ENCODE measurements at places on chromosomes 2 and 18.
A peak's percentile ranks its signal among the peaks of the same experiment; 100 is the strongest.

DNA sequence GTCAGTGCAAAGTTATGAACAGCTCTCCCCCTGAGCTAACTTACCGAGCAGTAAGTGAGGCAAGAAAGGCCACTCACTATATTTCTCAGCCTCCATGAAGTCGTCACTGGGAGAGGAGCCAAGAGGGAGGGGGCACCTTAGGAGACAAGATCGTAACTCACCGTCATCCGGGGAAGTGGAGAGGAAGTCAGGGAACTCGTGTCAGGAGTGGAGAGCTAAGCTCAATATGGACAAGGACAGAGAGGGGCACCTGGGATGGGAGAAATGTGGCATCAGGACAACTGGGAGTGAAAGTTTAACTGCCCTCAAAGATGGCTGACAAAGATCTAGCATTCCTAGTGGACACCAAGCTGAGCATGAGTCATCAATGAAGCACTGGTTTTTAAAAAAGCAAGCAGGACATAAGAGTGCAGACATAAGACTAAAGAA, 37.1 kb downstream of the BCL11A start:
- no peak for DNase-seq

DNA sequence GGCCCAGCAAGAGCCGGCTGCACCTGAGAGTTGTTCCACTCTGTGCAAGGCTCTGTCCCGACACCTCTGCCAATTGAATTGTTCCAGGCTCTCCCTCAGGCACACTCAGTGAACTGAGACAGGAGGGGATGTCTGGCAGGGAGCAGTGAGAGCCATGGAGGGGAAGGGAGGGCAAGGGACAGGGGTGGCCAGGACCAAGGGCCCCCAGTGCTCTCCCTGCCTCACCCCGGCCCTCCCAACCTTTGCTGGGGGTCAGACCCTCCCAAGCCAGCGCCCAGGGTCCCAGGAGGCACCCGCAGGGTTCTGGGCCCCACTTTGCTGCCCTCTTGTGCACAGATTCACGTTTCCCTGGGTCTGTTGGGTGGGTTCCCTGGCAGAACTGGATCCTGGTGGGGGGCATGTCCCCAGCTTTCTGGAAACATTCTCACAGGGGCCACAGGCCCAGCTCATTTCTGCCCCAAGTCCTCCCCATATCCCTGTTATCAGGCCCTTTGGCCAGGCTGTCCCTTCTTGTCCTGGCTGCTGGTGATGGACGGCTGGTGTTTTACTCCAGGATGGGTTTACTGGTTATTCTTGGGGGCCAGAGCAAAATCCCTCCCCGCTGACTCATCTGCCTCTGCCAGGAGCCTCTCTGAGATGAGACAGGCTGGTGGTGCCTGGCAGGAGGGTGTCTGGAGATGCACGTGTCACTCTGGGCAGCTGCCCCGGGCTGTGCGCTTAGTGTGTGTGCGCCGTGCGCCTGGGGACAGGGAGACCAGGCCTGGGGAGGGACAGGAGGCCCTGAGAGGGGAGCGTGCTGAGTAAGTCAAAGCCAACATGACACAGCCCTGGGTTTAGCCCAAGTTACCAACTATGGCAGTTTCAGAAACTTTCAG, 136.5 kb upstream of the CTDP1 start:
- DNase-seq: no peak

GRCh38 chr2:165067643-165068486, 112.5 kb upstream of the SLC38A11 start:
- DNase-seq: peak; percentile 87

GRCh38 chr2:183375821-183376220, 251.6 kb downstream of the NUP35 start:
- no peak for DNase-seq

DNA sequence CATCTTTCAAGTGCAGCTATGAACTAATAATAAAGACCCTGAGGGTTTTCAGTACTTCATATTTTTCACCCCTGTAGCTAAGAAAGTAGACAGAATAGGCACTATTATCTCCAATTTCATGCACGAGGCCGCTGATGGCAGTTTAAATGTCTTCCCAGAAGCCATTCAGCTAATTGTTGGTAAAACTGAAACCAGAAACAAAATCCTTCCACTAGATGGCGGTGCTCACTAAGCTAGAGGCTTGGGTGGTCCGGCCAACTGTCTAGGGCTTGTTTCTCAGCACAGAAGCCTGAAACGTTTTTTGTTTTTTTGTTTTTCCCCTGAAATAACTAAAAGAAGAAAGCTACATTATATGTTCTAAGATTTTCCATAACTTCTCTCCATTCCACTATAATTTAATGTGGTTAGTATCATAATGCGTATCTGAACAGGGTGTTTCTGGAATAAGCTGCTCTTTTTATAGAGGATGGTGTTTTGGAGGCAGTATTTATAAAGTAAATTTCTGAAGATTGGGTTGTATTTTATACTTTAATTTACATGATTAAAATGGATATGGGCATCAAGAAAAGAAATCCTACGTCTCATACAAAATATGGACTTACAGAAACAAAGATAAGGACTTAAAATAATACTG, 159.4 kb downstream of the PIK3C3 start:
- peak; percentile 81 for DNase-seq

- no peak for DNase-seq
These were observed 265.9 kb upstream of the ETAA1 start for GRCh38 chr2:67131257-67131609.

DNA sequence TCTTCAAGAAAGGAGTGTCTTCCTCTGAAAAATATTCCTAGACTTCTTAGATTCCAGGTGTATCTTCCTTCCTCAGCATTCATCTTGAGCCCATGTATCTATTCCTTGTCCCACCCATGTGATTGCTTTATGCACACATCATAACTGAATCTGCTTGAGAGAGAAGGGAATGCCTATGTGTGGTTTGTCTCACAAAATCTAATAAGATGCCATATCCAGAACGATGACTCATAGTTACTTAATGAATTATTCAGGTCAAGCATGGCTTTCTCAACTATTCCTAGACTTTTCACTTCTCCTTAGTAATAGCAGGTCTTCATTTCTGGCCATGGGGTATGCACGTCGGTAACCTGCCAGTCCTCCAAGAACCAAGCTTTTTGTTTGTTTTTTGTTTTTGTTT, 121.8 kb downstream of the SETBP1 start:
- DNase-seq: no peak

- no peak for DNase-seq
These were observed 125.9 kb downstream of the TMEM131 start for GRCh38 chr2:97869722-97870346.

GRCh38 chr2:237708065-237708398, 80.6 kb downstream of the LRRFIP1 start:
- DNase-seq: no peak

DNA sequence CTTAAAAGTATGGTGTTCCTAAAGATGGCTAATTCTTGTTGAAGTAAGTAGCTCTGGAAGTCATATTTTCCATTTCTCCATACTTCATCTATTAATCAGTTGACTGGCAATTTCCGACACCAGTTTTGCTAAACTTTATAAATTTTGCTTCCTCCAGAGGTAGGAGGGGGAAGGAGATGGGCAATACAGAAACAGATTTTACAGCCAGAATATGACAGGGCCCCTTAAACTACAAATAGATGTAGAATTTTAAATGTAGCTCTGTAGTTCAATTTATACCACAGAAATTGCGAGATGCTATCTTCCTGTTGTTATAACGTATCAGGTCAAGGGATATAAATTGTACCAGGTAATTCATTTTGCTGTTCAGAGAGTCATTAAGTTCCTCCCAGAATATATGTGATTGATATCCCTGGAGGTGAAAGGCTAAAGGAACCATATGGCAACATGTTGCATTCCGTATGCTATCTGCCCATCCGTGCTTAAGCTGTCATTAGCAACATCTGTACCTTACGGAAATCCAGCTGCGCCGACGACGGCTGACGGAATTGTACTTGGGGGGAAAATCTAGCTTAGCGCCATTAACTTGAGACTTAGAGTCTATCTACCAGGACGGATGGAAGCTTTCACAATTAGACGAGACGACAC, 8.4 kb upstream of the NR4A2 start:
- DNase-seq: no peak

GRCh38 chr18:34838669-34839068, 128.6 kb downstream of the DTNA start:
- DNase-seq: no peak

GRCh38 chr2:222912117-222912516, 51.3 kb downstream of the ACSL3 start:
- DNase-seq: no peak

DNA sequence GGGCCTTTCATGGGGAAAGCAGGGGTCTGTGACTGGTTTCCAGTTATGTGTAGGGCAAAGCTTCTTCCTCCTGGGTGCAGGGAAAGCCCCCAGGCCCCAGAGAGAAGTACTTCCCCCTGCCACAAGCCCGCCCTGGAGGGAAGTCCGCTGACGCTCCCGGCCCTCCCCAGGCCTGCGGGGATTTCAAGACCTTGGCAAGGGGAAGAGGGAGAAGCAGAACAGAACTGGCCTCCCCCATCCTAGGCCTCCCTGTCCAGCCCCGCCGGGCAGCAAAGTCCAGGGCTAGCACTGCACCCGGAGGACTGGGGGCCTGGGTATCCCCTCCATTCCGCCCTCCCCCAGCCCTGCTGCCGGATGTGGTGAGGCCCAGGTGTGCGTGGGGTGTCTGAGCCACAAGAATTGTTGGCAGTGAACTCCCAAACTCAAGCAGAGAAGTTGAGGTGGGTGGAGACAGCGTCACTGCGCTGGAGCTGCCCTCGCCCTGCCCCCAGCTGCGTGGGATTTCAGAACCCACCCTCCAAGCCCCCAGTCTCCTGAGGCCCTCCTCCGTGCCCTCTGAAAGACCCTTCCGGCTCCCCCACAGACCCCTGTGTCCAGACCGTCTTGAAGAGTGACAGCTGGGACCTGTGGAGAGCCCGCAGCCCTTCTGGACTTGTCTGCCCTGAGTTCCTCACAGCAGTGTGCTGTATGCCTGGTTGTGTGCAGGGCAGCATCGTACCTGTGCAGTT, 1.1 kb upstream of the DUSP2 start:
- DNase-seq: no peak

- DNase-seq: no peak
These were observed 330.4 kb downstream of the SLC4A3 start for GRCh38 chr2:219957820-219958219.

DNA sequence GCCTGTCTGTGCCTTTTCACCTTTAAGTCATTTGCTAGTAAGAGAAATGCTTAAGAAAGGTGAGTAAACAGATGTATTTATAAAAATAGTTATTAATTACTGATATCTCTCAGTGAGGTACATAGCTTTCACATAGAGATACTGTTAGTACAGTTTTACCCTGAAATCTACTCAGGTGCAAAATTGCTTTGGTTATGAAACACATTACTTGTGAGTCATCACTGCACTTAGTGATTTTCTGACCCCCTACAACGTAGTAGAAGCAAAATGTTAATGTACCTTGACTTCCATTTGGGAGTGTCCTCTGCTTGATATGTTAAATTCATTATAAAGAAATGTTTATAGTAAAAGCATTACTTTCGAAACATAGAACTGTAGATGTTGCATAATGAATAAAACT, 6.5 kb downstream of the GLS start:
- DNase-seq: no peak

GRCh38 chr18:49886891-49887764, 73.8 kb upstream of the ACAA2 start:
- no peak for DNase-seq

DNA sequence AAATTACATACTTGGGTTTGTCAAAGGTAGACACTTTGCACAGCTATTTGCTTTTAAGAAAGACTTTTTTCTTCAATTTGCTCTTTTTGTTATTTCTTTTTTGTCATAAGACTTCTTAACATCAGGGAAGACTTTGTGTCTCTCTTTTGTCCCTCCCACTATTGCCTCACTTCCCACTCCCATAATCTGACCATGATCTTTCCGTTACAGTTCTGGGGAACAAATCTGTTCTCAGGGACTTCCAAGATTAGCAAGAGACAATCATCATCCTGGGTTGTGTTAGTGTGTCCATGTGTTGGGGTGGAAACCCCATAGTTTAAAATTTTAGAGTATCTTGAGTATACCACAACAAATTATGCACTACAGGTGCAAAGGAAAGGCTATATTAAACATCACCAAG, 75.3 kb downstream of the REV1 start:
- DNase-seq: no peak

- DNase-seq: no peak
These were observed 345.5 kb upstream of the DSEL start for GRCh38 chr18:67862069-67862468.

GRCh38 chr2:5839550-5839949, 147.4 kb downstream of the SOX11 start:
- no peak for DNase-seq

GRCh38 chr18:2617401-2617998, 38.0 kb upstream of the SMCHD1 start:
- no peak for DNase-seq

DNA sequence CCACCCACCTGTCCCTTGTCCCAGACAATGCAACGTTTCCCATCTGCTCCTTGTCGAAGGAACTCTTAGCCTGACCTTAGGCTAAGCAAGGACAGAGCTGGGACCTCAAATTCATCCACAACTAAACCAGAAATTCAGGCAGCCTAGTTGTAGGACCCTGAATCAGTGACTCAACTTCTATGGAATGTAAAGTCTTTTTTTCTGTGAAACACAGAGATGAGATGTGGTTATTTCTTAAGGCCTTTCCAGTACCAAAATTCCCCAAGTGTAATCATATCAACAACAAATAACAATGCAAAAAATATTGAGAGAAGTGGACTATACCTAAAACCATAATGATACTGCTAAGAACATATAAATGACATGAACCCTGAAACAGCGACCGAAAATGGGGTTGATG, 46.7 kb downstream of the EN1 start:
- no peak for DNase-seq

DNA sequence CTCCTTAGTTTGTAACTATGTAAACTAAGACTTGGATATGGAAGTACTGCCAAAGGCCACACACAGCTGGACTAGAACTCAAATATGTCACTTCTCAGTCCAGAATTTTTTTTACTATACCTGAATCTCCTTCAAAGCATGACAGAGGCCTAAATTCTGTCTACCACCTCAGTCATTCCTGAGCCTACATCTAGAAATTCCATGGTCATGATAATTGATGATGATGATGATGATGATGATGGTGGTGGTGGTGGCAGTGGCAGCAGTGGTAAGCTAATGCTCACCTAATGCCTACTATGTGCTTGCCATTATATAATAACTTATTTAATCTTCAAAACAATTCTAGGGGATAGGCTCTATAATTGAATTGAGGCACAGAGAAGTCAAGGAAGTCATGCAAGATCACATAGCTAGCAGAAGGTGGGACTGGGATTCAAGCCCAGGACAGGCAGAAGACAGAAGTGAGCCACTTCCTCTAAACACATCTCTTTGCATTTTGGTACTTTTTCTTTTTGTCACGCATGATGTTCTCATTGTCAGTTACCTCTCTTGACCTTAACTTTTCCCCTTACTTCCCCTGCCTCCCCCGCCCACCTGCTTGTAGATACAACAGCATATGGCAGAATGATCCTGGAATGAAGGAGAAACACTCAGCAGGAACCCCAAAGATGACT, 539.3 kb downstream of the TNS1 start:
- no peak for DNase-seq

DNA sequence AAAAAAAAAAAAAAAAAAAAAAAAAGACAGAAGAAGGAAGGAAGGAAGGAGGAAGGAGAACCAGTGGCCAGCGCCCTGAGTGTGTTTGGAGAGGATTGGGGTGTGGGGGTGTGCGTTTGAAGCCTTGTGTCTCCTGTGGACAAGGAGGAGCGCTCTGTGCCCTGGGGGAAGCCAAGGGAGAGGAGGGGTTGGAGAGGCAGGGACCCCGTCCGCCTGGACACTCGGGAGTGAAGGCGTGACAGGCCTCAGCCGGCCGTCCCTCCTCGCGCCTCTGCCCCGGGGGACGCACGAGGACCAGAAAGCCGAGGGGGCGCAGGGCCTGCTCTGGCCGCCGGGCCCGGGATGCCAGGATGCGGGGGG, 44.9 kb downstream of the SERTAD2 start:
- DNase-seq: no peak

- peak; percentile 84 for DNase-seq
These were observed at the start of gene ICA1L for GRCh38 chr2:202871300-202872141. ICA1L (minus strand) TSS chr2:202871766; CDS start chr2:202829009, 42,757 bp downstream.

Data from D341Med (cell line).